Uterus (tissue), 4 donors: ENCODE measurements at places on chromosomes 13 and 19. TPM values are rescaled to one million over a fixed set of nuclear protein-coding genes. Genes with fewer than 3 reads are reported as not detected.

The HS6ST3 gene
- total RNA-seq: 3.8 TPM

The TBCB gene
- 118 TPM for total RNA-seq

The HSH2D gene
- 3.1 TPM for total RNA-seq

The MTUS2 gene
- total RNA-seq: 3.6 TPM

The FBXO17 gene
- total RNA-seq: 3.8 TPM
